Caudate nucleus (tissue), 63 donors: ENCODE measurements at places on chromosomes 1 and 21.

- no peak for DNase-seq
These were observed 156.2 kb downstream of the TPR start for GRCh38 chr1:186218654-186219352.

DNA sequence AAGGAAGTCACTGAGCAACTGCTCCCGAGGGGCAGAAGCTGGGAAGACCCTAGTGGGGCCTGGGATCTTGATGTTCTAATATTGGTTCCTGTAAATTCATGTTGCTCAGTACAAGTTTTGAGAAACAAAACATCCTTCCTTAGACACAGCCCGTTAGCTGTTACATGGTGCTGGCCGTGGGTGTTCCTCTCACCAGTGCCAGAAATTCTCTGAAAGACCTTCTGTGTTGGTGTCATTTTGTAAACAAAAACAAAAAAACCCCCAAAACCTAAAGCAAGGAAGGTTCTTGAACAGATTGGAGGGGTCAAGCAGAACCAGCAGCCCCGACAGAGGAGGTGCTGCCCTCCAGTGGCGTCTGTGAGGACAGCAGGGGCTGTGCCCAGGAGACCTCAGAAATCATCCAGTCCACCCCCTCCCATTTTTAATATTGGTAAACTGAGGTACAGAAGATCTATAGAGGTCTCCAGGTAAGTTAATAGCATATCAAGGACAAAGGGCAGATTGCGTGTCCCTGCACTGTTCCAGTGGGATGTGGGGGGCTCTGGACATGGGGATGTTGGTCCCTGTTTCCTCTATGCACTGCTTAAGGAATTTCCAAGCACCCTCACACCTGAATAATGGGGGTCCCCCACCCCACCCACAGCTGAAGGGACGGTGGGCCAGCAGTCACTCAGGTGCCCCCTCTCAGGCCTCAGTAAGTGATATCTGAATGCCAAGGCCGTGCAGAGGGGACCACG is 38.2 kb downstream of the SLC2A7 start:
- peak; percentile 37 for DNase-seq

- no peak for DNase-seq
These were observed 12.9 kb downstream of the DNAJC11 start for GRCh38 chr1:6688757-6689156.

GRCh38 chr1:48645883-48646282 is 130.8 kb downstream of the BEND5 start:
- no peak for DNase-seq

DNA sequence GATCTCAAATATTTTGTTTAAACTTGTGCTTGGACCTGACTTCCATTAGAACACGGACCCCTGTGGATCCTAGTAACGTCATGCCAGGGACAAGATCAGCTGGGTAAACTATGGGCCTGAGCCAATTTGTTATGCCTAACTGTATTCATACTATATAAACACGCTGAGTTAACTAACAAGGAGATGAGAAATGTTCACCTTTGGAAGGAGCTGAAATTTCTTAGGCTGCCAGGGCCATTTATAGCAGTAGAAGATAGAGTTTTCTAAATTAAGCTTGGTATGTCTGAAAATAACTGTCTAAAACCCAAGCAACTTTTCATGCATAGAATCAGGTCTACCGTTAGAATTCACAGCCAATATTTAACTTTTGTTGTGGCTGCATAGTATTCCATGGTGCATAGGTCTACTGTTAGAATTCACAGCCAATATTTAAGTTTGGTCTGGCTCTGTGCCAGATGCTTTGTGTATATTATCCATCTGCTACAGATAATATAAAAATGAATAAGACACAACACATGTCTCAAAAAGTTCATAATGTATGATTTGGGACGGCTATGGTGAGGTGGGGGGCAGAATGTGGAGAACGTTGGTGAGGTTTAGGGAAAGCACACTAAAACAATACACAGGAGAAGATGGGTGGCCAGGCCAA is 61.5 kb downstream of the NMNAT2 start:
- DNase-seq, result no peak

DNA sequence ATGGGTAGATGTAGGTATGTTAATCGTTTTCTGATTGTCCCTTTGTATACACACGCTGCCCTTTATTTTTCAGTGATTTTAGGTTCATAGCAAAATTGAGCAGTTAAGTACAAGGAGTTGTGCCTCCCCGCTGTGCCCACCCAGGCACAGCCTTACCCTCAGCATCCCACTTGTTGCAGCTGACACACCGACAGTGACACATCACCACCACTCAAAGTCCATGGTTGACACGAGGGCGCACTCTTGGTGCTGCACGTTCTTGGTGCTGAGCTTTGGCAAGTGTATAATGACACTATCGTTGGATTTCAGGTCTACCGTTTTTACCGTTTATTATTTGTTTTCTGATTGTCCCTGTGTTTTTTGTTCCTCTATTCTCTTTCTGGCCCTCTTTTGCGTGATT is 15.6 kb downstream of the C1orf159 start:
- no peak for DNase-seq

DNA sequence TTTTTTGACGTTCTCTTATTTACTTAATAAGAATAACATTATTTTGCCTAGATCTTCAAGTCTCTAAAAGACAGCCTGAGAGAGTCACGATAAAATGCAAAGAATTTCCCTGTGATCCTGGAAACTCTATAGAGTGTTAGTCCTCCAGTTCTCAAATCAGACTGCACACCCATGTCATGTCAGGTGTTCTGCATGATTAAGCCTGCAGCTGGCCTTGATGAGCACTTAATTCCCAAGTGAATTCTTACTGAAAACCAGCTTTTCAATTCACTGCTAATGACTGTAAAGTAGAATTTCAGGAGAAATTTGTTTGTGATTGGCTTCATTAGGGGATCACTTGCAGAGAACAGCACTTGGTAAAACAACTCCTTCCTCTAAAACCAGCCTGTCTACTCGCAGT is 41.9 kb downstream of the CHML start:
- DNase-seq, result no peak

DNA sequence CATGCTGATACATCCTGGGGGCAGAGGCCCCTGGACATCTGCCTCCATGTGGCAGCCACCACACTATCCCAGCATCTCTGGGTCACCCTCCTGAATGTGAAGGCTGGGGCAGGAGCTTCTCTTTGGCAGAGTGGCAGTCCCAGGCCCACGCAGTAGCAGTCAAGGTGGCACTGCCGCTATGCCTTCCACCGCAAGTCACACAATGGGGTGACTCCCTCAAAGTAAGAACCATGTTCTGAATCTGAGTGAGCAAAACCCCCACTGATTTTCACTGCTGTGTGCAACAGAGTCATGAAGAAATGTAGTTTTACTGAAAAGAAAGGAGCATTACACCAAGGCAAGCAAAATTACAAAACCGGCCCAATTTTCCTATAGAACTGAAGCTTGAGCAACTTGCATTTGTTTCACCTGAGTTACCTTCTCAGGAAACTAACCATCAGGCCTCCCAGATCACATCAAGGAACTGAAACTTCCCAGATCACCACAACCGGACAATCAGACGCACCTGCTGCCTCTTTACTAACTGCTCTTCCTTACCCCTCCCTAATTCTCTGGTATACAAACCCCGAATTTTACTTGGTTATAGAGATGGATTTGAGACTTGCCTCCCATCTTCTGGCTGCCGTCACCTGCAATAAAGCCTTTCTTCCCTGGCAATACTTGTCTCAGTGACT is 102.6 kb downstream of the PCP4 start:
- DNase-seq, result no peak

GRCh38 chr1:111592389-111593361 is 26.9 kb upstream of the RAP1A start:
- no peak for DNase-seq

- no peak for DNase-seq
These were observed 15.6 kb downstream of the TMPRSS15 start for GRCh38 chr21:18387994-18388393.

GRCh38 chr1:82931006-82931405 is 1067.9 kb downstream of the TTLL7 start:
- no peak for DNase-seq
